ENCODE measurements at places on chromosomes 1 and 21.

DNA sequence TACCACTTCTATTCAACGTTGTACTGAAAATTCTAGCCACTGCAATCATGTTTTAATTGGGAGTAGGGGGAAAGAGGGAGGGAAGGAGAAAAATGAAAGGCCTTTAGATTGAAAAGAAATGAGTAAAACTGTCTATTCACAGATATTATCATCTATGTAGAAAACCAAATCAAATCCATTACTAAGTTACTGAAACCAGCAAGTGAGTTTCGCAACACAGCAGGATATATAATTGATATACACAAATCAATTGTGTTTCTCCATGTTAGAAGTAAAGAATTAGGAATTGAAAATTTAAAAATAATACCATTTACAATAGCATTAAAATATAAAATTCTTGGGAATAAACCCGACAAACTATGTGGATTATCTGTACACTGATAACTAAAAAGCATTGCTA lies 19.2 kb downstream of the SFT2D2 start:
- no peak for DNase-seq

DNA sequence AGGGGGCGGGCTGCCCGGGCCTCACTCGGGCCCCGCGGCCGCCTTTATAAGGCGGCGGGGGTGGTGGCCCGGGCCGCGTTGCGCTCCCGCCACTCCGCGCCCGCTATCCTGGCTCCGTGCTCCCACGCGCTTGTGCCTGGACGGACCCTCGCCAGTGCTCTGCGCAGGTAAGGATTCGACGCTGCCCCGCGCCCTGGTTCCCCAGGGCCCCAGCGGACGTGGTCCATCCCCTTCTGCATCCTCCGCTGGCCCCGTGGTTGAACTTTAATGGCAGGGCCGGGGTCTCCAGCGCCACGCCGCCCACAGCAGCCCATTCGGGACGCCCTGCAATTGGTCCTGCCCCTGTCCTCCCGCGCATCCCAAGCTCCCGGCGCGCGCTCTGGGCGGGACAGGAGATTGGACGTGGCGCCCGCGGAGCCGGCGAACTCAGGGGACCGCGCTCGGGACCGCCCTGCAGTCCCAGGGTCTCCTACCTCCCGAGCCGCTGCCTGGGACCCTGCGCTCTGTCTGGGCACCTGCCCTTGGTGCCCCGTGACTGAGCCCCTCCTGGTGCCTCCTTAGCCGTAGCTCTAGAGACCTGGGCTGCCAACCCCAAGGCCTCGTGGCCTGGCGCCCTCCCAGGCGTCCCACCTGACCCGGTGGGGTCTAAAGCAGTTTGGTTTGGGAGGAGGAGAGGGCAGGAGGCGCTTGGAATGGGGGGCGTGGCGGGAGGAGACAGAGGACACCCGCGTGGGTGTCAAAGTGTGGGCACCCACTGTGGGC lies at the start of gene ALPL:
ALPL (plus strand) TSS at position 73 of the 762 bp plus-strand sequence. CDS start 44,659 bp downstream, outside the sequence.
- peak; percentile 34 for DNase-seq

GRCh38 chr1:205294934-205295333 lies 26.6 kb downstream of the NUAK2 start:
- DNase-seq = no peak

DNA sequence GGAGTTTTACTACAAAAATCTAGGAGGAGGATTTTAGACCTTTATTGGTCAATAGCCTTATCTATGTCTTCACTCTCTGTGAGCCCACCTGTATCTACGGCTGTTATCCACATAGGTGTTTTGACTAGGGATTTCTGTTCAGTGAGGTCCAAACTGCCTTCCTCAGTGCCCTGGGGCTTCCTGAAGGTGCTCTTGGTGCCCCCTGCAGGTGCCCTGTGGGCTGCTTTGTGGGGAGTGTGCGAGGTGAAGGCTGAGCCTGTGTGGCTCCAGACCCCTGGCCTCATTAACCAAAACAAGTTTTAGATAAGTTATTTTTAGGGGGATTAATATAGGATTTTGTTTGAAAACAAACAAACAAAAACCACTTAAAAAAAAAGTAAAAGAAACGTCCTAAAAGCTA lies 122.5 kb downstream of the KIF26B start:
- no peak for DNase-seq

DNA sequence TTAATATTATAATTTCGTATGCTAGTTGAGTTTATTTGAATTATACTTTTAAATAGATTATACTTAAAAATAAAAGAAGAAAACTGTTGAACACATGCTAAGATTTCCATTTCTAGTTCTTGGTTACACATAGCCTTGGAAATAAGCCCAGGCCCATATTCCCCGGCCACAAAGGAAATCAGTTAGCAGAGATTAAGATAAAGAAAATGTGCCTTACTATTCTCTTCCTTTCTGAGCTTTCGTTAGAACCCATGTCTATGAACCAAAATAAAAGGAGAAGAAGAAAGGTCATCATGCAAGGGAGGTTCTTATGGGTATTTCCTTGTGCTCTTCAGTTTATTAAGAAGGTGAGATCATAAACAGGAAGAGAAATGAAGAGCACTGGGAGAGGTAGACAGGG lies 32.3 kb upstream of the CRP start:
- DNase-seq = no peak

DNA sequence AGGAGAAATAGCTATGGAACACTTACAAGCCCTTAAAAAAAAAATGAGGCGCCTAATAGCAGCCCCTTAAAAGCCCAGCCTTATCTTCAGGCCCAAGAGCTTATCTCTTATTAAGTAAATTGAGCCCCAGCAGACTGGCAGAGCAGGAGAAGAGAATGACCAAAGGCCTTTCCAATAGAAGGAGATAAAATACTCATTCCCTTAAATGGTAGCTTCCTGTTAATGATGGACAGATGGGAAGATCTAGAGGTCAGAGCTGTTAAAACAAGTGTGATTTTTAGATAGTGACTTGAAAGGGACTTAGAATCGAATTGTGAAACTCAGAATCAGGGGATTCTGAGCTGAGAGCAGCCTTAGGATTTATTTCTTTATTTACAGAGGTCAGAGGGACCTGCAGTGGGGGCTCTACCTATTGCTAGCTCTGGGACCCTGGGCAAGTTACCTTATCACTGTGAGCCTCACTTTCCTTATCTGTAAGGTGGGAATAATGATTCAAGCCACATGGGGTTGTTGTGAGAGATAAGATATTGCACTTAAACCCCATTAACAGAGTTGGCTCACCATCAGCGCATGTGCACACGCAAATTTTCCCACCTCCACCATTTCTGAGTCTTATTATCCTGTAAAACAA lies 101.3 kb upstream of the C8B start:
- no peak for DNase-seq

DNA sequence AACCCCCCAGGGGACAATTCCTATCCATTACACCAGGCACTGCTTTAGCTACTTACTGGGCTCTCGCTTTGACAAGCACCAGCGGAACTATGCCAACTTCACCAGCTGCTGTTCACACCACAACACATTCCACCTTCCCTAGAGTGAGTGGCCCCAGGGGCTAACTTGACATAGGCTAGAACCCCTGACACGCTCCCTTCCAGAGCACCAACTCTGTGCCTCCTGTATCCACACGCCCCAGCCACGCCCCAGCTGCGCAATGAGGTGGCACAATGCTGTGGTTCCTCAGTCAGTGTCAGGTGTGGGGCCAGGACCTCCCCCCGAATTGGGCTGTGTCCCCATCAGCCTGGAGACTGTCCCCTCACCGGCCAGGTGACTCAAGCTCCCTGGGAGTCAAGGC lies 11.7 kb upstream of the FGR start:
- DNase-seq = no peak

DNA sequence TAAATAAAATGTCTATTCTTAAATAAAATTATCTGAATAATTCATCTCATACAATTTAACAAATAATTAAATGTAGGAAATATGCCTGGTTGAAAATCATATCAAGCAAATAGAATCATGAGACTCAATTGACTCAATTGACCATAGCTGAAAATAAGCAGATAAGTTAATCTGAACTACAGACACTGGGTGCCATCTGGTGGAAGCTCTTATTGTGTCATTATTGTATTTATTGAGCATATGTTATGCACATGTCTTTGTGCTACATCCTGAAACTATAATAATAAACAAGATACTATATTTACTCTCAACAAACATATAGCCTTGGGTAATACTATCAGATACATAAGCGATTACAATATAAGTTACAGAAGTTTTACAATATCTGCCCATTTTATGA lies 41.0 kb downstream of the BRINP3 start:
- DNase-seq = peak; percentile 4

- no peak for DNase-seq
Measured at GRCh38 chr21:26804895-26805609, 40.2 kb downstream of the ADAMTS1 start.

- DNase-seq = no peak
Measured at GRCh38 chr1:11923827-11924113, 2.5 kb downstream of the KIAA2013 start.

DNA sequence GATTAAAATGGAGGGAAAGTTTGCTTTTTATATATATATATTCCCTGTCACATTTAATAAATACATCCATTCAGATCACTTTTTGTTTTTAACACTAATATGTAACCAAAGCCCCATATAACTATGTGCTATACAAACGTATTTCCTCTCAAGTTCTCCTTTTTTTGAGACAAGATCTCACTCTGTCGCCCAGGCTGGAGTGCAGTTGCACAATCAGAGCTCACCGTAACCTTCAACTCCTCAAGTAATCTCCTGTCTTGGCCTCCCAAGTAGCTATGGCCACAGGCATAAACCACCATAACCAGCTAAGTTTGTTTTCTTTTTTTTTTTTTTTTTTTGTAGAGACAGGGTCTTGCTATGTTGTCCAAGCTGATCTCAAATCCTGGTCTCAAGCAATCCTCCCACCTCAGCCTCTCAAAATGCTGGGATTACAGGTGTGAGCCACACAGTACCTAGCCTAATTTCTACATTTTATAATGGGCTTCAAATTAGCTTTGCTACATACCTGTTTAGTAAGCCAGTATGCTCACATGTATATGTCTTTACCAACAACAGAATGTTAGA lies 120.0 kb downstream of the TGFBR3 start:
- DNase-seq = no peak

DNA sequence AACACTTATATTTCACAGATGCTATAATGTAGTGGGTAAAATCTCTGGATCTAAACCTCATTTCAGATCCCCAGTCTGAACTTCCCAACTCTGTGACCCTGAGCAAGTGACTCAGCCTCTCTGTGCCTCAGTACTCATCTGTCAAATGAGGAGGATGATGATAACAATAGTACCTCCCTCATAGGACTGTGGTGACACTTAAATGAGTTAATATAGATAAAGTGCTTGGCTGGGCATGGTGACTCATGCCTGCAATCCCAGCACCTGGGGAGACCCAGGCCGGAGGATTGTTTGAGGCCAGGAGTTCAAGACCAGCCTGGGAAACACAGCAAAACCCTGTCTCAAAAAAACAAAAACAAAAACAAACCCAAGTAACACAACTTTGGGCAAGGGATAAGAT lies 4.7 kb upstream of the ECE1 start:
- no peak for DNase-seq

GRCh38 chr1:64318428-64318827 lies 115.0 kb downstream of the UBE2U start:
- DNase-seq = no peak

GRCh38 chr1:16372535-16373285 lies 5.7 kb downstream of the SZRD1 start:
- no peak for DNase-seq

DNA sequence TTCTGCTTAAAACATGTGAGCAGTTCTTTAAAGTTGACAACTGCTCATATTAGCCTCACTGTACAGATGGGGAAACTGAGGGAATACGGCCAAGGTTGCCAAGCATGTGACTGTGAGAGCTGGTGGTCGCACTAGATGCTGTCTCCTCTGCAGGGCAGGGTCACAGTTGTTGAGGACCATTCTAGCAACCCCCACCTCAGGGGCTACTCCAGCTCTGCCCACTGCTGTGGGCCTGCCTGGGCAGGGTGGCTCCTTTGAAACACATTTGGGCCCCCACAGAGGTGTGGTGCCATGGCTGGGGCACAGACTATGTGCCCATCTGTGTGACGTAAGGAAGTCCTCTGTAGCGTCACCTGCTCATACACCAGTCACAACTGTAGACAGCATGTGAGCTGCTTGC lies 779 bp downstream of the THEM5 start:
- DNase-seq = no peak

GRCh38 chr1:3695326-3696217 lies 43.3 kb downstream of the TP73 start:
- peak; percentile 50 for DNase-seq

GRCh38 chr1:84347932-84348555 lies 46.5 kb downstream of the SAMD13 start:
- no peak for DNase-seq

DNA sequence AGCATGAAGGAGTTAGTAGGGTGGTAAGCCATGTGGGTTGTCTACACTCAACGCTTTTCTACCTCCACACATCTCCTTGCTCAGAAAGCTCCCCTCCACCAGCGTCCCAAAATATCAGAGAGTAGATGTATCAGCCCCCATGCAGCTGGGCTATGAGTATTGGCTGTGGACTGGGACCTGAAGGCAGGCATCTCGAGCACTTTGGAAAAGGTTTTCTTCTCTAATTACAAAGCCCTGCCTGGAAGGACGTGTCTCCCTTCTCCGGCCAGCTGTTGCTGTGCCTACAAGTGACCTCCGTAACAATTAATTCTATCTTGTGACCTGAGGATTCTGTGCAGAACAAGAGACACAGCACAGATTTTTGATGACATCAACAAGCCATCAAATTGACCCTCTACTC lies 142.0 kb upstream of the RUNX1 start:
- DNase-seq = no peak

DNA sequence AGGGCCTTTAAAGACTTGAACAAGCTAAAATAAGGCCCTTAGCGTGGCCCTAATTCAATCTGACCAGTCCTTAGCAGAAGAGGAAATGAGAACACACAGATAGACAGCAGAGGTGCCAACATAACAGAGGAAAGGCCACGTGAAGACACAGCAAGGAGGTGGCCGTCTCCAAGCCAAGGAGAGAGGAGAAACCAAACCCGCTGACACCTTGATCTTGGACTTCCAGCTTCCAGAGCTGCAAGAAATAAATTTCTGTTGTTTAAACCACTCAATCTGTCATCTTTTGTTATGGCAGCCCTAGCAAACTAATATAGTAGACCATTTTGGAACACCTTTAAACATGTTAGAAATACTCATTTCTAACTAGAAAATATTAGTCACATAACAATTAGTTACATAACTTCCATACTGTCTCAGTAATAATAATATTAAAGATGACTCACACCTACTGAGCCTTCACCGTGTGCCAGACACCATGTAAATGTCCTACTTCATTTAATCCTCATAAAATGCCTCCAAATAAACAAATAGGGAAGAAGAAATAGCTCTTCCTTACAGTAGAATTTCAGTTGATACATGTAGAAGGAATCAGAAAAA lies 47.9 kb downstream of the S1PR1 start:
- no peak for DNase-seq

- DNase-seq = no peak
Measured at GRCh38 chr1:217564207-217564606, 66.7 kb downstream of the GPATCH2 start.

- DNase-seq = no peak
Measured at GRCh38 chr1:228242409-228242808, 34.6 kb downstream of the OBSCN start.

DNA sequence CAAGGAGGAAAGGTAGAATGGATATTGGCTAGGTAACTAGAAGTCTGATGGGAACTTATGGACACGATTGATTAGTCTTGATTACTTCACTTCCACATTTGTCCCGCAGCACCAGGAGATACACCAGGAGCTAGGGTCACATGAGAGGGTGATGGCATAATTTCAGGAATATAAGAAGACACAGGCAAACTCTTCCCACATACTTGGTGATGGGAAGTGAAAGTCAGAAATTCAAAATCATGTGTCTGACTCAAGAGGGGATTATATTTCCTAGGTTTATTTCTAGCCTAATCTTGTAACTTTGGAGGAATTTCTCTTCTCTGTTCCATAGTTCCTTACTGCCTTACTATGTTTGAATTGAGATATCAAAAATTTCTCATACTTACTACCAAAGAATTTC lies 185.0 kb downstream of the PBX1 start:
- DNase-seq = no peak
